Right kidney (tissue), 9 donors: ENCODE measurements at places on chromosomes 11 and 22.

- no peak for DNase-seq
These were observed 2.4 kb upstream of the IFITM2 start for GRCh38 chr11:304915-305843.

- DNase-seq, result no peak
These were observed 23.9 kb downstream of the LRRC4C start for GRCh38 chr11:41435531-41435930.

GRCh38 chr22:16844529-16844928 is 19.3 kb upstream of the XKR3 start:
- DNase-seq, result no peak

- DNase-seq, result no peak
These were observed 2.4 kb upstream of the OR8D2 start for GRCh38 chr11:124322356-124322755.

DNA sequence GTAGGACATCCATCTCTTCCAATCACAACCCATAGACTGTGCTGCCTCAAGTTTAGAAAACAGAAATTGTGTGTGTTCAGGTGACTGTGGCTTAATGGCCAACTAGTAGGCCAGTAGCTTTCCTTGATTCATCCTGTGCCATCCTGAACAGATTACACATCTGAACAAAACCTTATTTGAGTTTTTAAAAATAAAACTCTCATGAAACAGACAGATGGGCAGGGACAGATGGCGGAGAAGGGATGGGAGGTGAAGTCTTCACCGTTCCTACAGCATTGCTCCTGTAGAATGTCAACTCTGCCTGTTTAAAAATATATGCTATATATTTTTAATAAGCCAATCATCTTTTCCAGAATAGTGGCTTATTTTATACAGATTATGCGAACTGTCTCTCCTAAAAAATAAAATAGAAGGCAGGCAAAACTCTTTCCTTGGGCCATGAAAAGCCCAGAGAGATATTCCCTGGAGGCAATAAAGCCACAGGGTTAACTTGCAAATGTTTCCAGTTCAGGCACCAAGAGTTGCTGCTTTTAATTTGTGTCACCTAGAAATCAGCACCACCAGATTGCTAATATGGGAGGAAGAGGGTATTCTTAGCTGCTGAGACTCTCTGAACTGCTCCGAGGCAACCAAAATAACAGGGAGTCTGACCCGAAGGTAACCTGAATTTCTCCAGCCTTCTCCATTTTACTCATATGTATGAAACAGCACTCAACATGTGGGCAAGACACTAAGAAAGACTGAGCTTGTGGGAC is 861.2 kb downstream of the OPCML start:
- DNase-seq, result no peak

- DNase-seq, result no peak
These were observed 8.1 kb downstream of the MS4A4A start for GRCh38 chr11:60288531-60288930.

DNA sequence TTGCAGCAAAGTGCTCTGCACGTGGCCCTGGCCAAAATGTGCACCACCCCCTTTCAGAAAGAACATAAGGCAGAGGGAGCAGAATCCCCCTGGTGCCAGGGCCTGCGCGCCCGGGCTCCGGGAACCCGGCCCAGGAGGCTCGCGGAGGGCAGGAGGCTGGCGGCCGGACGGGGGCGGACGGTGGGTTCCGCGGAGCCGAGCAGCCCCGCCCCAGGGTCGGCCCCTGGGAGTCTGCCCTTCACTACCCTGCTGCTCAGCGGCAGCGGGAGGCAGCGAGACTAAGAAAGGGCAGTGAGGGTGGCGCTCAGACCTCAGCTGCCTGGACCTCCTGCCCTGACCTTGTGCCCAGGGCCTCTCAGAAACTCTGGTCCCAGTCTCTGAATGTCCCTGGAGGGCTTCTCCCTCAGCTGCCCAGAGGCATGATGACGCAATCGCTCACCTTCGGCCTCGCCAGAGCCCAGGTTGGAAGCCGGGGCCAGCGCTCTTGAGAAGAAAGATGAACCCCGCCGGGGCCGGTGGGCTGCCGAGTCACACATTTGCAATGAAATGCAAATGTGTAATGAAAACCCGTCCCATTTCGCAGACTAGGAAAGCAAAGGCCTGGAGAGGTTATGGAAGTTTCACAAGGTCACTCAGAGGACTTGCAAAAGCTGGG is 1.1 kb upstream of the CLMP start:
- no peak for DNase-seq

GRCh38 chr11:117930668-117931330 is 1.6 kb upstream of the TMPRSS13 start:
- DNase-seq, result no peak

- no peak for DNase-seq
These were observed 112.0 kb upstream of the E2F8 start for GRCh38 chr11:19352771-19353160.

GRCh38 chr11:75499423-75500190 is 26.1 kb downstream of the GDPD5 start:
- no peak for DNase-seq

DNA sequence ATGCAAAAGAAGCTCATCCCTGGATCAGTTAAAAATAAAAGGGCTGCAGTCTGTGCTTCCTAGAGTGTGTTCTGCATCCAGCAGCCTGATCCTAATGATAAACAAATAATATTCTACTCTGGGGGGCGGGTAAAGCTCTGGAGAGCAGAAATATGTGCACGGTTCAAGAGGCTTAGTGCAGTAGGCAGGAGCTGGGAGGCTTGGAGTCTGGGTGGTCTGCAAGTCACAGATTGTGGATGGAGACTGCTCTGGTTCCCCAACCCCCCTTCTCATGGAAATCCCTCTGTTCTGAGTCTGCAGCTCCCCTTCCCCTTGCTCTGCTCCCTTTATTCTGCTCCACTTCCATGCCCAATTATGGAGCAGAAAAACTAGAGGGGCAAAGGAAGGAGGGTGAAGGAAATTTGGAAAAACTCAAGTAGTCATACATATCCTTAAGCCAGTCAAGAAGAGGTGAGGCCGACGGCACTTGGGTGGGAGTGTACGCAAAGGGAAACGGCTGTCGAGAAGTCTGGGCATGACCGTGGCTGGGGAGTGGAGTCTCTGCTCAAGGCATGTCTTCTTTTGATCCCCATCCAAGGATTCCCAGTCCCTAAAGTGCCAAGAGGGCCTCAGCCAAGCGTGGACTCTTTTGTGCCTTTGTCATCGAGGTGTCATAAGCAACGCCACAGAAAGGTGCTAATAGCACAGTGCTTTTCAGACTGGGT is 16.3 kb upstream of the CLMP start:
- no peak for DNase-seq

GRCh38 chr11:133041928-133042882 is 490.1 kb downstream of the OPCML start:
- DNase-seq, result peak; percentile 53

DNA sequence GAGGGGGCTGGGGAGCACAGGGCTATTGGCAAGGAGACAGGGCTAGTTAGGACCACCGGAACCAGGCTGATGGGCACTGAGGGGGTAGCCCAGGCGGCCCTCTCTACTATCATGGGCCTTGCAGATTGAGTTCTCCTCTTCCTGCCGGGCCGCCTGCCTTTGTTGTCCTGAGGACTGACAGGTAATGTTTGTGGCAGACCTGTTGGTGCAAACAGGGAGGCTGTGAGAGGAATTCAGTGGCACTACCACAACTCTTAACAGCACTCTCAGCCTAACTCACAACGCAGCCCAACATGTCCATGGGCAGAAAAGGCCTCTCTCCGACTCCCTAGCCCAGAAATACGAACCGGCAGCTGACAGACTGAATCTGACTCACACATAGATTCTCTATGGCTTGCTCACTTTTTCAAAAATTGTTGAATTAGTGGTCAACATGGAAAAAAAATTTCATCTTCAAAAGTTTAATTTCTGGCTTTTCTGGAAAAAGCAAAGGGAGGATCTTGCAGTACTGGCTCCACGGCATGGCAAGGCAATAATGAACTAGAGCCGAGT is 11.4 kb downstream of the KCNJ5 start:
- DNase-seq, result no peak

DNA sequence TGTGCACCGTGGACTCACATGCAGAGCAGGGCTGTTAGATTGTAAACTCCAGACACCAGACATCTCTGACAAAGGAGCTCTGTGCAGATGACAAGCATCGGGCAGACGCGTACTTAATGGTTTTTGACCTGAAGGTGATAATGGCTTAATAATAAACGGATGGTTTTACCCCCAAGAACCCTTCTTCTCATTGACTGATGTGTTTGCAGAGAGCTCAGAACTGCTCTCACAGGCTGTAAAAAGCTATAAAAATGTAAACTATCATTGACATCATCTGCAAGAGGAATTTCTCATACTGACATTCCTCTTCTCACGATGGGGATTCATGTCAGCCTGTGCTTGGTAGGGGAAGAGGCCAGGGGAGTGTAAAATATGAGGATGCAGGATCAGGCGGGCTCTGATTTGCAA is 8.6 kb upstream of the ARHGAP8 start:
- no peak for DNase-seq

DNA sequence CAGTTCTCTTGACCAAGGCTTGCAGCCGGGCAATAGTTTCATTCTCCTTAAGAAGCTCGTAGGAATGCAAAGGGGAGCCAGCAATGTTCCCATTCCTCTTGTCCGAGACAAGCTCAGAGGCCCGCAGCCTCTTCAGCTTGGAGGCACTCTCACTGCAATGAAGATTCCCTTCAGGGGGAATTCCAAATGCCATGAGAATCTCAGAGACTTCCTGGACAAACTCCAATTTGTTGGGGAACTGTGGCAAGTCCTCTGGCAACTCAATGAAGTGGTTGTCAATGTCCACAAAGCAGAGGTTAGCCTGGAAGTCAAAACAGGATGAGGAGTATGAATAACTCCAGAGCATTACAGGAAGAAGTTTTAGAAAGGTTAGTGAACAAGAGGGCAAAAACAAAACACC is 84.4 kb downstream of the DENND5A start:
- no peak for DNase-seq

GRCh38 chr11:70124321-70125000 is 46.3 kb downstream of the ANO1 start:
- DNase-seq, result no peak

DNA sequence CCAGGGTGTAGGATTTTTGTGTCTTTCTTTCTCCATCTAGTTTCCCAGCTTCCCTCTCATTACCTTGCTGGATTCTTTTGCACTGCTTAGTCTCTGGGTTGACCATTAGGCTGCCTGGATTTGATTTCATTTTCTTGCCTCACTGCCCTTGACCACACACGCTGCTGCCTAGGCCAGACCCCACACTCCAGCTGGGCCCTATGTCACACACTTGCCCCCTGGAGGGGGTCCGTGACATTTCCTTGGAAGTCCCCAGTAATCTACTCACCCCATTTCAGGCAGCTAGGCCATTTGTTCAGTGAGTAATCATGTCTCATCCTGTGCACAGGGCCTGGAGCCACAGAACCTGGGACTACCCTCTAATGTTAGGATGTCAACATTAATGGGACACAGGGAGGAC is 81.9 kb upstream of the SPON1 start:
- no peak for DNase-seq

- no peak for DNase-seq
These were observed 4.1 kb downstream of the C11orf21 start for GRCh38 chr11:2297623-2298030.

GRCh38 chr11:79432138-79432537 is 8.7 kb downstream of the TENM4 start:
- no peak for DNase-seq

GRCh38 chr11:35873721-35874120 is 70.1 kb upstream of the LDLRAD3 start:
- DNase-seq, result no peak

- DNase-seq, result no peak
These were observed 43.5 kb downstream of the GGTLC2 start for GRCh38 chr22:22687638-22688500.

DNA sequence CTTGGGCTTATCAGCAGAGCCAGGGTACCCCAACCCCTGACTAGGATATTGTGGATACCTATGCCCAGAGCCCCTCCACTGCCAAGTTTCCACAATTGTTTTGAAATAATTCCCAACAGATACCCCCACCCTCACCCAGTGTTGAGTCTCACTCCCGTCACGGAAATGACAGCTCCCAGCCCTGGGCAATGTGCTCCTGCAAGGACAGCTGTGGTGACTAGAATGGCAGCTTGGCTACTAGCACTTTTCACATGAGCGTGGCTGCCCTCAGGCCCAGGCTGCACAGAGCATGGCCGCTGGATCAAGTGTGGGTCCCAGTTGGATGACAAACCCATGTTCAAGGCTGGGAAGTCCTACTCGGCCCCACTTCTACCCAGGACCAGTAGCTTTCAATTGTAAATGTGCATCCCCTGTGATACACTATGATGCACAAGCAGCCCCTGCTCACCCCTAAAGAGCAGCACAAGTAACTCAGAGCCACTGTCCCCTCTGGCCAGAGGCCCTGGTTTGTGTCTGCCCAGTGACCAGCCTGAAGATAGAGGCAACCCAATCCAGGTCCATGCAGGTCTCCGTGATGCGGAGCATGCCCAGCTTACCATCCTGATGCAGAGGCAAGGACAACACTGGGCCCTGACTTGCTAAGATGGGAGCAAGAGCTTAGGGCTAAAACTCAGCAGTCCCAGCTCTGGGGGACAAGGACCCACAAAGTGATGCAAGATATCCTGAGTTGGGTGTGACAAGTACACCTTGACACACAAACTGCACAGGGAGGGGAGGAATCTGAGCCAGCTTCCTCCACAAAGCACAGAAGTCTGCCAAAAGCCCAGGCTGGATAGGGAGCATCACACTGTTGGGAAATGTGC is 13.2 kb downstream of the KCNQ1OT1 start:
- no peak for DNase-seq

DNA sequence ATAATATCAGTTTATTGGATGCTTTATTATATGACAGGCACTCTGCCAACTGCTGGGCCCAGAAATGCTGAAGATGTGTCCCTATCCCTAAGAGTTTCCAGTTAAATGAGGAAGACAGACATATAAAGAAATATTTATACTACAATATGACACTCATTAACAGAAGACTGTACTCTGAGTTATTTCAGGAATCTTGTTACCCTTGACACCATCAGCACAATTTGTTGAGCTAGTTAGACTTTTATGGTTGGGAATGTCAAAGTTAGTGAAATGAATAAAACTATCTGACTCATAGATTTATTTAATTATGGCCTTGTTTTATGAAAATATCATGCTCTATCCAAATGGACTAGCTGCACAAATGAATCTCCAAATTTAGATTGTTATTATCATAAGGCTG is 25.6 kb upstream of the MSANTD4 start:
- DNase-seq, result no peak

DNA sequence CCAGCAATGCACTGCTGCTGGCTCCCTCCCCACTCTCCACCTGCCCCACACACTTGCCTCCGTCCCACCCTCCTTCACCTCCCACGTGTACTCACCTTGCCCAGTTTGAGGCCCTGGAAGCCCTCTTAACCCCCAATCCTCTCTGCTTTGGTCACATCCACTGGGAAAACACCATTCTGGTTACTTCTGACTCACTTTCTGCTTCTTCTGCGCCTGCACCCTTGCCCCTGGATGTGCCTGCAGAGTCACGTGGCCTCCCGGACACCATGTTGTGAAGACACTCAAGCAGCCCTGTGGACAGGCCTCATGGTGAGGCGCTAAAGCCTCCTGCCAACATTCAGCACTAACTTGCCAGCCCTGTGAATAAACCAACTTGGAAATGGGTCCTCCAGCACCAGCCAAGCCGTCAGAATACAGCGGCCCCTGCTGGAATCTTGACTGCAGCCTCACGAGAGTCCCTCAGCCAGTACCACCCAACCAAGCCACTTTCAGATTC is 2.6 kb upstream of the NAALADL1 start:
- DNase-seq, result no peak
